ENCODE measurements at places on chromosomes 1 and 21.
A peak's percentile ranks its signal among the peaks of the same experiment; 100 is the strongest.

GRCh38 chr1:24047110-24047477 is 64.8 kb downstream of the MYOM3 start:
- no peak for DNase-seq

DNA sequence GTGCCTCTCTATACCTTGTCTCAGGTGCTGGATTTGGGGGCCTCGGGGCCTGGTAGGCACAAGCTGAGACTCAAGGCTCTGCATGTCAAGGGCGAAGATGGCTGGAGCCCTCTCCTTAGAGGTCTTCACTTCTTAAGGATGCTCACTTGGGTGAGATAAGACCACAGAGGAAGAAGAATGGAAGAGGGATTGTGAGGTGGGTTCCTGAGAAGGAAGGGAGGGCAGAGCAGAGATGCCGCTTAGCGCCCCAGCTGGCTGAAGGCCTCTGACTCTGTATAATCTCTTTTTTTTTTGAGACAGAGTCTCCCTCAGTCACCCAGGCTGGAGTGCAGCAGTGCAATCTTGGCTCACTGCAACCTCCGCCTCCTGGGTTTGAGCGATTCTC is 32.2 kb downstream of the SOX13 start:
- DNase-seq = no peak

- no peak for DNase-seq
These were observed 84.7 kb downstream of the PDE9A start for GRCh38 chr21:42737951-42738590.

GRCh38 chr1:31949862-31950261 is 11.7 kb upstream of the PTP4A2 start:
- no peak for DNase-seq

DNA sequence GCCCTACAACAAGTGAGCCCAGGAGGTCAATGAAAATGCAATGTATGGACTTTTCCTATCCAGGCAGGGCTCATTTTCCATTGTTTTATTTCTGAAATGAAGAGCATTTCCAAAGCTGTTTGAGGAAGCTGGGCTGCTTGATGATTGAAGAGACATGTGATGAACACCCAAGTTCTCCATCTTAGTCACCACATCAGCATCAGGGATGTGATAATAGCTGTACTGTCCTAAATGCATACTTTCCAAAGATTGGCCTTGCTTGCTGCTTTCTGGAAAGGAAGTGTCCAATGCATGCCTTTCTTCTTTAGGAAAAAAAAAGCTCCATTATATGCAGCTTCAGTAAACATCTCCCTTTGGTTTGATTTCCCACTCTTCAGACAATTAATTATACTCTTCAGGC is 425.9 kb upstream of the RUNX1 start:
- DNase-seq = no peak

DNA sequence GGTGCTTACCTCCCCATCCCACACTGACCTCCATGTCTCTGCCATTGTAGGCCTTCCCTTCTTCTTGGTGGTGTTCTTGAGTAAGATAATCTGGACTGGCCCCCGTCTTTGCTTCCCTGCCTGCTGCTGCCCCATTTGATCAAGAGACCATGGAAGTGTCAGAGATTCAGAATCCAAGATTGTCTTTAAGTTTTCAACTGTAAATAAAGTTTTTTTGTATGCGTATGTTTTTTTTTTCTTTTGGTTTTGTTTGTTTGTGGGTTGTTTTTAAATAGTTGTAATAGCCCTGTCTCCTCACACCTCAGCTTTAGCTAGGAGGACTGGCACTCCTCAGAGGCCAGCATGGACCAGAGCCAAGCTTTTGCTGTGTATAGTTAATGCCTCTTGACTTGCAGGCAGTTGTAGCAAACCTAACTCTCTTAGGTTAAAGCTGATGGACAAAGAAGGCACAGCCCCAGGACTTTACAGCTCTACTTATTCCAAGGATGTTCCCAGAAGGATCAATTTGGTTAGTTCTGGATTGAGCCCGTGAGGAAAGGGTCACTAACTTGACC is 5.6 kb upstream of the YBX1 start:
- DNase-seq = no peak

- peak; percentile 13 for DNase-seq
These were observed 71.7 kb upstream of the TMPRSS2 start for GRCh38 chr21:41579692-41580091.

DNA sequence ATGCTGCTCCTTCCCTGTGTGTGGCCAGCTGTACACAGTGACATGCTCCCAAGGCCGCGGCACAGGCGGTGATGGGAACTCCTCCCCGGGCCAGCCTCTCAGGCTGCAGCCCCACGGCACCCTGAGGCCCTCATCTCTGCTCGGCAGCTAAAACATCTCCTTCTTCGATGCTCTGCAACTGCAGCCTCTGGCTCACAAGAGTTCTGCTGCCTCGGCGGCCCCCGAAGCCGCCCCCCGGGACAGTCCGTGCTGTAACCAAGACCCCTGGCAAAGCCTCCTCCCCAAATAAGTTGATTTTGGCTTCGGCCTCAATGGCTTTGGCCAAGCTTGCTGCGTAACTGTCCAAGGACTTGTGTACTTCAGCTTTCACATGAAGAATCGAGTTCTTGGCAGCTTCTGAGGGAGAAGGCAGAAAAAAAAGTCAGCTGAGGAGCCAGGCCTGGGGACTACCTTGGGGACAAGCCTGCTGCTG is 51.3 kb downstream of the GPR161 start:
- no peak for DNase-seq

DNA sequence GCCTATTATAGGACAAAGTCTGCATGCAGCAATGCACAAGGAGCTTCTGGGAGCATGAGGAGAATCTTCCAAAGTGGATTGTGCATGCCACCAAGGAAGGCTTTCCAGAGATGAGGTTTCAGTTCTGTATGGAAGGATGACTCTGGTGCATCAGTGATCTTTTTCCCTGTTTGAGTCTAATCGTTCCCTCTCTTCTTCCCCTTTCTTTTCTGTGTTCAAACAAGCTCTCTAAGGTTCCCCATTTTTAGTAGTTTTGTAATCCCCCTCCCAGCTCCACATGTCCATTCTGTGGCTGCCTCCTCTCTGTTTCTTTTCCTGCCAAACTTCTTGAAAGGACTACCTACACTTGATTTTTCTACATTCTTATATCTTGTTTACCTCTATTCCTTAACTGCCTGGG is 43.3 kb upstream of the USP25 start:
- no peak for DNase-seq

- DNase-seq = no peak
These were observed 80.9 kb downstream of the ABCA4 start for GRCh38 chr1:94039871-94040569.

DNA sequence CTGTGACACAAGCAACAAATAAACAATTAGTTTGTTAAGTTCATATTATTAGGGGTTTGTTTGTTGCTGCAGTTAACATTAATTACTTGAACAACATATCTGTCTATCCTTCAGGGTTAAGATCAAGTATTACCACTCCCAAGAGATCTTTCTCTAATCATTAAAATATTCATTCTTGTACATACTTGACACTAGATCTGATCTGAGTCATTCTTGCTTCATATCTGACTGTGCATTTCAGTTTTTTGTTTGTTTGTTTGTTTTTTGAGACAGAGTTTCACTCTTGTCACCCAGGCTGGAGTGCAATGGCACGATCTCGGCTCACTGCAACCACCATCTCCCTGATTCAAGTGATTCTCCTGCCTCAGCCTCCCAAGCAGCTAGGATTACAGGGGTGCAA is 613.3 kb upstream of the PLXNA2 start:
- DNase-seq = no peak

DNA sequence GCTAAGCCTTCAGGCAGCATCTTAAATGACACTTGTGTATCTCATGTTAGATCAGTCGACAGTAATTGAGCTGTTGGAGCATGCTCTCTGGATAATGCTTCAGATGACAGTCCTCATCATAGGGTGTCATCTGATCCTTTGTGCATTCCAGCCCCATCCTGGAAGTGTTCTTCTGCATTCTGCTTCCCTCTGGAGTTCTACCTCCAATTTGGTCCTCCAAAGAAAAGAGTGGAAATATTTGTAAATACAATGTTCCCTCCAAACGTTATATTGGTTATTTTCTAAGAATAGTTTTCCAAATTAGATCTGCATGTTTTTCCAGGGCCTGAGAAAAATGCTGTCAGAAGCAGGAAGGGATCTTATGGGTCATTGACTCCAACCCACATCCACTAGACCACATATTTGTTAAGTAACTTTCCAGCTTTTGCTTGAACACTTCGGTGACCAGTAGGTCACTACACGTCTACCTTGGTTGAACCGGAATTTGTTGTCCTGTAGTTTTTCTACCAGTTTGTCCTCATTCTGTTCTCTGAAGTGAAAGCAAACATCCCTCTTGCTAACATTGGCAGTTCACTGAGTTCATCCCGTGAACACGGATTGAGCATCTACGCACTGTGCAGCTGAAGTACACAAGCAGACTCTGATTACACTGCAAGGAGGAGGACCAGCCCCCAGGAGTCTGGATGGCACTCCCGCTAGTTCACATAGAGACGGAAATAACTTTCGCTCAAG is 136.0 kb downstream of the TLR5 start:
- no peak for DNase-seq

DNA sequence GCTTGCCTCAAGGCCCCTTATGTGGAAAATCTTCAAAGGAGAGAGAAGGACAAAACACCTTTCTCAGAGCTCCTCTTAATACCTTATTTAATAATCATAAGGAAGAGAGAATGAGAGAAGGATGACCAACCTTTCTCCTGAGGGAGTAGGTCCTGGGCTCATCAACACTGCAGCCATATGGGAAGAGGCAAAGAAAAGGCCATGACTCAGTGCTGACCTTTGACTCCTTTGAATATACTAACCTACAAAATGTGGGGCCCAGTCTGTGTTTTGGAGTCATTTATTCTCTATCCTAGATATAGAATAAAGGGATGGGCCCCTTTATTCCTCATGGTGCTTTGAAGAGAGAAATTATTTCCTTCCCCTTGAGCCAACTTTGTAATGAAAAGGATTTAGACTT is 38.3 kb downstream of the CAMSAP2 start:
- no peak for DNase-seq

GRCh38 chr1:180603850-180604226 is 28.0 kb upstream of the XPR1 start:
- no peak for DNase-seq

DNA sequence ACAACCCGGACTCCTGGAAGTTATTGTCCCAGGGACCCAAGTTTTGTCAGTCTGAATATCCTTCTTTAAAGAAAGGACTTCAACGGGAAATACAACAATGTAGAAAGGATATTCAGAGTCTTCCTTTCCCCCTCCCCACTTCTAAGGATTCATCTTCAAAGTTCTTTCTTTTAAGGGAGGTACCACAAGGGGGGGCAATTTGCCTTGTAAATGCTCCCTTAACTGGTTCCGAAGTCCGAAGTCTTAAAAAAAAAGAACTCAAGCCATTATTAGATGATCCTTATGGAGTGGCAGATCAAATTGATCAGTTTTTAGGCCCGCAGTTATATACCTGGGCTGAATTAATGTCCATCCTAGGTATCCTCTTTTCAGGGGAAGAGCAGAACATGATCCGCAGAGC is 47.0 kb downstream of the SERINC2 start:
- DNase-seq = no peak

- no peak for DNase-seq
These were observed at the start of gene PROX1 for GRCh38 chr1:213987927-213988506. TSS of gene PROX1 (plus strand) at chr1:213987973. CDS start at chr1:213996536, 8,563 bp downstream.

GRCh38 chr1:204128464-204128963 is 23.3 kb downstream of the ETNK2 start:
- DNase-seq = no peak

GRCh38 chr1:160428655-160429054 is 28.3 kb downstream of the VANGL2 start:
- no peak for DNase-seq

DNA sequence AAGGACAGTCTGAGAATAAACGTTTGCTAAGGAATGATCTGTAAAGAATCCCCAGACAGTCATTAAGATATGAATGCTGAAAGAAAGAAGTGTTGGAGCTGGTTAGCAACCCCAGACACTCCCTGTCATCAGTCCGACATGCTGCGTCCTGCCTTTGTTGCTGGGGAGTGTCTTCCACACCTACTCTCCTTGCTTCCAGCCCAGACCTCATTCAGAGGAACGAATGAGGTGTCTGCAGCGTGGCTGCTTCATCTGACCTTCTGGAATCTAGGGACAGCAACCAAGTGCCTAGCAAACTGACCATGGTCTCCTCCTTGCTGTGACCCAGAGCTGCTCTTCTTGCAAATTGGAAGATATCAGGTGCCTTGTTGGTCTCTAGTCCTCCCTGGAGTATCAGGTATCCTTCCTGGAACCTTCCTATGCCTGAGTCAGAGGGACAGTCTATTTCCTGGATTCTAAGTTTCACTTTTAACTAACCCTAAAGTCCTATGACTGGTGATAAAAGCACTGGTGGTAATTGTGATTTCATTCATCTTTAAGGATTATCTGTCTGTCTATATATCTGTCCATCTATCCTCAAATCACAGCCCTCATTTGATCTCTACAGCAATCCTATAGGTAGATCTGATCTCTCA is 45.3 kb downstream of the NFASC start:
- no peak for DNase-seq

DNA sequence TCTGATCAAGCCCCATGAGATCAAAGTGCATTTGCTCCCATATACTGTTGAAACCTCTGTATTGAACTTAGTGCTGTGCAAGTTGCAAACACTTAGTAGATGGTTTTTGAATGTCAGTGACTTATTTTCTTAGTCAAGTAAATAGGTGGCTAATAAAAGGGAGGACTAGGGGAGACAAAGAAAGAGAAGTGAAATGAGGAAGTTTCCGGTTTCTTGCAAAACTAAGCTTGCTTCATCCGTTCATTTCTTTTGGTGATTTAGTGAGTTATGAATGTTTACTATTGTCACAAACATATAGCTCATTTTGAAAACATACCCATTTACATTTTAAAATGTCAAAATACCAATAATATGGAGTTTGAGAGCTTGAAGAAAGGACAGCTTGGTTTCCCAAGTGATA is 23.0 kb downstream of the ADAMTS5 start:
- DNase-seq = no peak

DNA sequence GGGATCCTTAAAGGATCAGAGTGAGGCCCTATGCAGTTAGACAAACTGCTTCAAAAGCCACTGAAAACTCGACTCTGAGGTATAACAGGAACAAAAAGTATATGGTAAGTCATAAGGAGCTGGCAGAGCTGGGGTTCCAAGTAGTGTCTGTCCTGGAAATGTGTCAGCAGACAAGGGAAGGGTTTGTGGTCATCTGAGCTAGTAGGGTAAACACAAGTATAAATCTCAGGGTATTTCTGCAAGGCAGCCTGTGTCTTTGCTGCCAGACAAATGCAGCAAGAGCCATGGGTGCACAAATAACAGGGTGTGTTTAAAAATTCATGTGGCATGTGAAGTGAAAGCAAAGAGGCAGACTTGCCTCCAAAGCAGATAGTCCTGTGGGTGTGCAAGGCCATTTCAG is 759.0 kb upstream of the ADAMTS5 start:
- DNase-seq = no peak

- no peak for DNase-seq
These were observed 8.0 kb upstream of the RIMS3 start for GRCh38 chr1:40673452-40673851.

GRCh38 chr1:219906924-219907771 is 21.2 kb downstream of the SLC30A10 start:
- no peak for DNase-seq

DNA sequence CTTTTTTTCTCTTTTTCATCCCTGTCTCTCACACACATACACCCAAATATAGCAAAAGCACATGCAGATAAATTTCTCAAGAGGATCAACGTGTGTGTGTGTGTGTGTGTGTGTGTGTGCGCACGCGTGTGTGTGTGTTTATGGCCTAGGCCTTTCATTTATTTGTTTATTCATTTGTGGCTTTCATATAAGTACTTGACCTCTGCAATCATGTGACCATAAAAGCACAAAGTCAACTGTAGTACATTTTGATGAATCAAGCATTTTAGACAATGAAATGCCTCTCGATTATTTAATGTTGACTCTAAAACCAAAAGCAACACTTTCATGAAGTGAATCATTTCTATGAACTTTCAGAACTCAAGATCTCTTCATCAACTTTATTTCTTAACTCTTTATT is 194.1 kb upstream of the ADGRL2 start:
- no peak for DNase-seq

All from ecto neural progenitor cell (in vitro differentiated cells).